ENCODE measurements at places on chromosomes 2 and 18. TPM values are rescaled to one million over a fixed set of nuclear protein-coding genes. Genes with fewer than 3 reads are reported as not detected.

The ASAP2 gene
- total RNA-seq = 60.7 TPM

The CTAGE1 gene
- total RNA-seq = 0.12 TPM

The DNPEP gene
- 42.3 TPM for total RNA-seq

The SERPINB4 gene
- not detected for total RNA-seq
